ENCODE measurements at places on chromosomes 3 and 15. TPM values are rescaled to one million over a fixed set of nuclear protein-coding genes. Genes with fewer than 3 reads are reported as not detected.

The ADAMTS9 gene
- 0.63 TPM for total RNA-seq

The ZCWPW2 gene
- not detected for total RNA-seq

The C3orf62 gene
- 2.4 TPM for total RNA-seq

The TM6SF1 gene
- not detected for total RNA-seq

The FAM81A gene
- total RNA-seq, result 10.1 TPM

The FBXO40 gene
- not detected for total RNA-seq

The PLSCR2 gene
- not detected for total RNA-seq

The ARNT2 gene
- 16.5 TPM for total RNA-seq

The USP13 gene
- 9.9 TPM for total RNA-seq

The CCR1 gene
- total RNA-seq, result not detected

The AGTR1 gene
- 0.70 TPM for total RNA-seq

The CACNA1D gene
- 0.55 TPM for total RNA-seq

The EOMES gene
- 0.46 TPM for total RNA-seq

The IL17RB gene
- 0.67 TPM for total RNA-seq

The FYTTD1 gene
- 30.9 TPM for total RNA-seq

The PLA2G4E gene
- total RNA-seq, result not detected

All from A549 treated with AZD2906 at 1 μM for 4 hours (cell line).